ENCODE measurements at places on chromosomes 4 and X.

DNA sequence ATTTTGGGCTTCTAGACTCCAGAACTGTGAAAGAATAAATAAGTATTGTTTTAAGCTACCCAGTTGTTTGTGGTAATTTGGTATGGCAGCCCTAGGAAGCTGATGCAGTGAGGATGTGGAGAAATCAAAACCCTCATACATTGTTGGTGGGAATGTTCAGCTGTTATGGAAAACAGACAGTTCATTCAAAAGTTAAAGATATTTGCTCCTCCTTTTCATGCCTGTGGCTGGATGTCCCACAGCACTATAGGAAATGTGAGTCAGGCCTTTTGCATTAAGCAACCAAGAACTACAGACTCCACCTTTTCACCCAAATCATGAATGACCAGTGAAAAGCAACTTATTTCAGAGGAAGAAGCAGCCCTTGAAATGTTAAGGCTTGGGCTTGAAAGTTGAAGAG is 6.7 kb downstream of the BBS12 start:
- DNase-seq: no peak

- no peak for DNase-seq
Observed at GRCh38 chr4:101031971-101032370, 315.4 kb downstream of the PPP3CA start.

DNA sequence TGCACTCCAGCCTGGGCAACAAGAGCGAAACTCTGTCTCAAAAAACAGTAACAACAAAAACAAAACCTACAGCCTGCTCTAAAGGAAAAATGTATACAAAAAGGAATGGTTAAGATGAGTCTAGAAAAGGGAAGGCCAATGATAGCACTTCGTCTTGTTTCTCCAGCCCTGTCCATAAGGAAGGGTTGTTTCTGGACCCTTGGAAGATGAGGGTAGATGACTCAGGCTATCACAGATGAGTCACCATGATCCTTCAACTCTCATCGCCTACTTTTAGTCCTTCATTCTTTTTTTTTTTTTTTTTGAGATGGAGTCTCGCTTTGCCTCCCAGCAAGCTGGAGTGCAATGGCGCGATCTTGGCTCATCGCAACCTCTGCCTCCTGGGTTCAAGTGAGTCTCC is 8.8 kb downstream of the PLA2G12A start:
- DNase-seq: no peak

GRCh38 chrX:38896724-38897298 is 95.6 kb downstream of the MID1IP1 start:
- DNase-seq: no peak

DNA sequence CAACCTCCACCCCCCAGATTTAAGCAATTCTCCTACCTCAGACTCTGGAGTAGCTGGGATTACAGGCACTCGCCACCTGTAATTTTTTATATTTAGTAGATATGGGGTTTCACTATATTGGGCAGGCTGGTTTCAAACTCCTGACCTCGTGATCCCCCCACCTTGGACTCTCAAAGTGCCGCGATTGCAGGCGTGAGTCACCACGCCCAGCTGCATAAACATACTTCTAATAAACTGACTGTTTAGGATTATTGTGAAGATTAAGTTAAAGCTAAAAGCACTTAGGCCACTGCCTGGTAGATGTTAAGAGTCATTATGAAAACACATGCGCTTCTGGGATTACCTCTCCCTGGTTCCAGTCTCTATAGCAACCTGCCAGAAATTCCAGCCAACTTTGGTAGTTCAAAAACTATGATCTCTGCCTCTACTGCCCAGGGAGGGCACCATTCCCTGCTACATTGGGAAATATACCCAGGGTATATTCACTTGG is 30.2 kb upstream of the GRIA3 start:
- DNase-seq: no peak

- peak; percentile 30 for DNase-seq
Observed at GRCh38 chr4:83074086-83074704, 39.2 kb downstream of the COPS4 start.

- no peak for DNase-seq
Observed at GRCh38 chr4:165175879-165176278, 31.5 kb upstream of the KLHL2 start.

DNA sequence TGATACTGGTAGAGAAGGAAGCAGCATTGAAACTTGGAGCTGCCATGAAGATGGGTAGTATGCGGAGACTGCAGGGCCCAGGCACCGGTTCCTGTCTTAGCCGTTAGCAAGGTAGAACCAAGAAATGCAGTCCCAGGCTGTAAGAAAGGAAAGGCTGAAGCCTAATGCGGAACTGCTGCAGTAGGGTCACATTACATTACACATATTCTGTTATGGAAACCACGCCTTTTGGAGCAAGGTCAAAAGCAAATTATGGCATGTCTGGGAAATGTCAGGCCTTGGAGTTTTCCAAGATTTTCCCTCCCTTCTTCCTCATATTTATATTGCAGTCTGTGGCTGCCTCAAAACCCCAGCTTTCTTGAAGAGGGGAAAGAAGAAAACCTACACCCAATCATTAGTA is 204.8 kb upstream of the RASGEF1B start:
- DNase-seq: no peak

DNA sequence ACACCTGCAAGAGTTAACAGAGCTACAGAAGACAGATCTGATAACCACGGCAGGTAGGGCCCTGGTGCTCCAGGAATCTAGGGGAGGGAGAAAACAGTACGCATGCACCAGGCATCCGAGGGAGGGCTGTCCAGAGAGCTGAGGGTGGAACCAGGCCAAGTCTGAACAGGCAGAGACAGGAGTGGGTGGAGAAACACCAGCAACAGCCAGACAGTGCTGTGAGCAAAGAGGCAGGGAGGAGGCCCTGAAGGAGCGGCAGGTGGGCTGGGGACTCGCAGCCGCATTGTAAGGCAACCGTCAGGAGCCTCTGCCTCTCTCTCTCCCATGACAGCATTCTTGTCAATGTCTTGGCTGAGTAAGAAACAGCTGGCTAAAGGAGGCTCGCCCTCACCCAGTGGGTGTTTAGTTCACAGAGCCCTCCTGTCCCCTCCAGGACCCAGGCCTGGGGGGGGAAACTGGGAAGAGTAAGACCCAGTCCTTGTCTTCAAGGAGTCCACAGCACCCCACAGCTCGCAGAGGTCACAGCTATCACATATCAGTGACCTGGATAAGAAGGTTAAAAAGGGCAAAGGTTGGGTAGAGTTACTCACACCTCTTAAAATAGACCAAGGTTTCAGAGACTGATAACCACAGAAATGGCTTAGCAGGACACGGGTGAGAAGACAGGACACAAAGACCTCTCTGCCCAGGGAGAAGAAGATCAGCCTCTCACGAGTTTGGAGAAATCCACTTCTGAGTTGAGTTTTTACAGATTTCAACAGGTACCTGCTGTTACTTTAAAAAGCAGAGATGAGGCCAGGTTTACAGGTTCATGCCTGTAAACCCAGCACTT is 10.5 kb downstream of the ACSL1 start:
- DNase-seq: no peak

GRCh38 chr4:22315628-22316027 is 200.2 kb downstream of the ADGRA3 start:
- DNase-seq: no peak

DNA sequence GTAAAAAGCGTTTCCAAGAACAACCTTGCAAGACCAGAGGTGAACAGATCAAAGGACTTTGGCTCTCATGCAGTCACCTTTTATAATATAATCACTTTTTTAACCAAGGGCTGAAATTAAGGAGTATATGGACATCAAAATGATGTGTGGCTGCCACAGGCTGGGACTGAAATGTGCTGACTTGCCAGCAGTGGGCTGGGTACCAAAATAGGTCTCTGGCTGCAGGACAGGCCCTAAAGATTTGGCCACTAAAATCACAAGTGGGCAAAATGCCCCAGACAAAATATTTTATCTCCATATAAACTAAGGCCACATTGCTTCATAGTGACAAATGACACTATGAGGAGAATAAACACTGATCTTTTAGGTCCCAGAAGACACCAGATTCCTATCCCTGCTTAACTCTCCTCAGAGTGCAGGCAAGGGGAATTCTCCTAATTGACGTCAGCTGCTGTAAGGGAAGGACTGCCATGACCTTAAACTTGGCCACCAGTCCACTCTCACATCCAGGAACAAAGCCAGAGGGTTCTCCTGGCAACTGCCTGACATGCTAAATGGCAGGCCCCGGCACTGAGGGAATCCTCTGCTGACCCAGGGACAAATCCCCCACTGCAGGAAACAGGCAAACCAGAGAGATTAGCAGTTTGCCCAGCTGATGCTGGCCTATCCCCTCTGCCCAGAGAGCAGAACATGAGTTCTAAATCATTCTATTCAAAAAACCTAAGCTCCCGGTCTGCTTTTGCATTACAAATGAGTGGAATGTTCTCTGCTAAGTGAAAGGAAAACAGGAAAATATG is 155.8 kb downstream of the PPP3CA start:
- no peak for DNase-seq

DNA sequence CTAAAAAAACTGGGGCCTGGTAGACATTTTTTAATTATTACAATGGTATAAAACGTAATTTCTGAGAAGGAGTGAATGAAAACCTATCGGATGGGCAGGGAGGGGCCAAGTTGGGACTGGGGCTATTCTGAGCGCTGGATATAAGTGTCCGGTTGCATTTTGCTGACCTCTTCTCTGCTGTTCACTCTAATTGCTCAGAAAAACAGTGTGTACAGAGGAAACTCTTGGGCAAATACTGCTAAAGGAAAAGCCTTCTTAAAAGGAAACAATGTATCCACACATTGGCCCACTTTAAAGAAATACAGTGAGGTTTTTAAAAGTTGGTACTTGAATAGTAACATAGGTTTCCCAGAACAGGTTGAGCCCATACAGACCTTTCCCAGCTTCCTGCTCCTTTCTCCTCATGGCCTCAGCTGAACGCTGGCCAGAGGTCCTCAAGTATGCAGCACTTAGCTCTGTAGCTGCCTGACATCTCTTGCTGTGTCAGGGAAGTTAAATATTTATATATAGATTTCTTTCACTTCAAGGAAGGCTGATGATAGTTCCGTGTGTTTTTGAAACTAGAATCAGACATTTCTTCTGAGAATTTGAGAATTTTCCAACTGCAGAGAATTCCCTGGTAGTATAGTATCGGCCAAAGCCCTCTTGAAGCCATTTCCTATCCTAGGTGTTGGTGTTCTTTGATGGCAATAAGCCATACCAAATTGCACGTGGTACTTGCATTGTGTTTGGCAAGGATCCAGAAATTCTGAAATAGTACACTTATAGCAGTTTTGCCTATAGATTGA is 97.1 kb upstream of the SLC4A4 start:
- DNase-seq: no peak

- no peak for DNase-seq
Observed at GRCh38 chr4:18049446-18049845, 27.9 kb upstream of the LCORL start.

All from stimulated activated CD4-positive, alpha-beta T cell treated with anti-CD3 and anti-CD28 coated beads, Interleukin-15, amount 100 ng/mL, for 48 hours (primary cell).